ENCODE measurements at places on chromosomes 3 and 15.

DNA sequence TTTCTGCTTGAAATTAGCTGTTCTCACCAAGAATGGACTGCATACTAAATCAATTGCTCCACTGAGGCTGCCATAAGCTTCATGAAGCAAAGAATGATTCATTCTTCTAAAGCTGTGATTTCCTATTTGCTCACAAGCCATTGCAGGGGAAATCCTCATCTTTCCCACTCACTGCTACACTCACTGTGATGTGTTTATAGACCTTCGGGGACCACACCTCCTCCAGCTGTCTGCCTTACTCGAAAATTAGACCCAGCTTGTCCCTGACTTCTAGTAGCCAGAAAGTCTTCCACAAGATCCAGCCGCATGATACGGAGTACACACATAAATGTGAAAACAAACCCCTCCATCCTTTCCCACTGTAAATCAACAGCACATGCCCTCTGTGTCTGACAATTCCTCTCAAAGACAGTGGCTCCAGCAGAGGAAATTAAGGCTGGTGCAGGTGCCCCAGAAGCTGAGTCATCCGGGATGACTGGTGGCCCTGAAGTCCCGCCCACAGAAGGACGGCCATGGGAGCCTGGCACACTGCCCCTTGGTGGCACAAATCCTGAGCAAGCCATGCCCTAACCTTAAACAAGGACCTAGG is 172.0 kb downstream of the STT3B start:
- DNase-seq = peak; percentile 36

DNA sequence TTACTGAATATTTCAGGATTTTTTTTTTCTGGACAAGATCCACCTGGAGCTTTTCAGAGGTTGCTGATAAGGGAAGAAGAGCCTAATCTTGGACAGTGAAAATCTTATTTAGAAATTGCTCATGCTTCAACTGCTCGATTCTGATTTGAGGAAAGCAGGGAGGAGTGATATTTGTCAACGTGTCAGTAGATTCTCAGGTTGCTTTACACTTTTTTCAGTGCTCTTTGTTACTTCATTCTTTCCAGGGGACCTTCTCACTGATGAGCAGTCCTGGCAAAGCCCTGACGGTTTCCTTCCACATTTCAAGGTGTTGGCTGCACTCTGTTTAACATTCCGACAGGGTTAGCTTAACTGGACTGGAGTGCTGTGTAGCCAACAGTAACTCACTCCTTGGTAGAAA is 24.1 kb upstream of the RARB start:
- no peak for DNase-seq

- DNase-seq = no peak
Measured at GRCh38 chr15:56019060-56019793, 25.8 kb upstream of the NEDD4 start.

GRCh38 chr3:152147748-152148147 is 121.0 kb upstream of the MBNL1 start:
- no peak for DNase-seq

DNA sequence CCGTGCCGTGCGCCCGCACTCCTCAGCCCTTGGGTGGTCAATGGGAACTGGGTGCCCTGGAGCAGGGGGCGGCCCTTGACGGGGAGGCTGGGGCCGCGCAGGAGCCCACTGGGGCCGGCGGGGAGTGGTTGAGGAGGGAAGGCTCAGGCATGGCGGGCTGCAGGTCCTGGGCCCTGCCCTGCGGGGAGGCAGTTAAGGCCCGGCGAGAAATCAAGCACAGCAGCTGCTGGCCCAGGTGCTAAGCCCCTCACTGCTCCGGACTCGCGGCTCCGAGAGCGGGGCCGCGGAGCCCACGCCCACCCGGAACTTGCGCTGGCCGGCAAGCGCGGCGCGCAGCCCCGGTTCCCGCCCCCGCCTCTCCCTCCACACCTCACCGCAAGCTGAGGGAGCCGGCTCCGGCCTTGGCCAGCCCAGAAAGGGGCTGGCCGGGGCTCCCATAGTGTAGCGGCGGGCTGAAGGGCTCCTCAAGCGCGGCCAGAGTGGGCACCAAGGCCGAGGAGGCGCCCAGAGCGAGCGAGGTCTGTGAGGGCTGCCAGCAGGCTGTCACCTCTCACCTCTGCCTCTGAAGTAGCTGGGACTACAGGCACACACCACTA is 7.8 kb downstream of the GP9 start:
- DNase-seq = peak; percentile 35

Data from activated T-cell treated with anti-CD3 and anti-CD28 coated beads, Interleukin-2, amount 50 U/mL, for 48 hours (primary cell).